ENCODE measurements at places on chromosomes 2 and 18.

DNA sequence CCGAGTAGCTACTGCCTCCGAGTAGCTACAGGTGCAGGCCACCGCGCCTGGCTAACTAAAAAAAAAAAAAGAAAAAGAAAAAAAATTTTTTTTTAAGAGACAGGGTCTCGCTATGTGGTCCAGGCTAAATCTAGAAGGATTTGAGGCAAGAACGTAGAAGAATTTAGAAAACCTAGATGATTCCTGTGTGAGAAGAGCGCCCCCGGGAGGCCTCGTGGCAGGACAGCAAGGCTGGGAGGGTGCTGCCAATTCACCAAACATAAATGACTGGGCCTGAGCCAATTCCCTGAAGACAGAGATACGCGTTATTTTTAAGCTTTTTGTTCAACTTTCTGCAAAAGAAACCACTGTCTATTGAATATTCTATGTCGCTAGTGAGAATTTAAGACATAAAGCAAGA lies 90.1 kb upstream of the TGFA start:
- peak; percentile 10 for DNase-seq

DNA sequence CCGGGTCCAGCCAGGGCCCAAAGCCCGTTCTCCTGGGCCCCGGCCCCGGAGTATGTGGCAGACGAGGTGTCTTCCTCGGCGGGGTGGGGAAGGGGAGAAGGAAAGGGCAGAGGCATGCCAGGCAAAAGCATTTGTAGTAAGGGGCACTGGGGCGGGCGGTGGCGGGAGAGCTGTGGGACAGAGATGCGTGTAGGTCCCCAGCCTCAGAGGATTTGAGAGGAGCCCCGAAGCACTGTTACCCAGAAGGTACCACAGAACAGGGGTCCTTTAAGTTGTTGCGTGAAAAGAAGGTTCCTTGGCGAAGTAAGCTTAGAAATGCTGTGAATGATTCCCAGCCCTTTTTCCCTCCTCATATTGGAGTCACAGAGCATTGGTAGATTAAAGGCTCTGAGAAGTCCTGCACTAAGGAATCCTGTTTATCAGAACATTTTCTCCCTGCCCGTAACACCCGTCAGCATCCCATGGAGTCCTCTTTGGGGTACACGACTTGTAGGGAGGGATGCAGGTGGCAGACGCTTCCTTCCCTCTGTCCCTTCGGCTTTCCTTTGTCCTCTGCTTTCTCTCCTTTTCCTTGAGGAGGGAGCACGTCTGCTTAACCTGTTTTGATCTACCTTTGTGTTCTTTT lies 12.5 kb downstream of the GAREM2 start:
- DNase-seq, result no peak

- peak; percentile 49 for DNase-seq
These were observed 727 bp downstream of the FBXO11 start for GRCh38 chr2:47905386-47906156.

DNA sequence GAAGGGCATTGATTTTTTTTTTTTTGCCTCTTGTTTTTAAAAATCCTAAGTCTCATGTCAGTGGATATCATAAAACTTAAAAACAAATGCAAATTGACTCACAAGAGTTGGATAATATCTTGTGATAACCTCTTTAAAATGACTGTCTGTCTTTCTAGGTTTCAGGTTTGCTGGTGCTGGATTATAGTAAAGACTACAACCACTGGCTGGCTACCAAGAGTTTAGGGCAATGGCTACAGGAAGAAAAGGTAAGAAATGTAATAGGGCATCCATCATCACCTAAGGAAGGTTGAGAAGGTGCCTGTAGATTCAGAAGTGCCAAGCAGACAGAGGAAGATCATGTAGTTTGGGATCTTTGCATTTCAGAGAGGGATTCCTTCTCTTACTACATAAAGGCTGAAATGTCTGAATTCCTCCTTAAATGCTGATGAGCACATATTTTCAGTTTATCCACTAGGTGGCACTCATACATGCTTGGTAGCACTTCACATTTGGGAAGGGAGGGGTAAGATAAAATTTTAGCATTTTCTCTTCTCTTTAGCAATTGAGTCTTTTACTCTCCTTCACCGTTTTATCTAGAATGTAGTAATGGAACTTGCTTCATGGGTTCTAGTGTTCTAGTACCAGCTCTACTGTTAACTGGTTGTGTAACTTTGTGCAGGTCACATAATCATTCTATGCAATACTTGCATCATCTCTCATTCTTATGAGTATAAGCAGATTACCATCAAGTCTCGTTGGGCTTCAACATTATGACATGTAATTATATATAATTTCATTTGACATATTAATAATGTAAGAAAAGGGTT lies 21.1 kb downstream of the CPS1 start:
- peak; percentile 37 for DNase-seq
